ENCODE measurements at places on chromosomes 3 and 15.

- no peak for DNase-seq
- H3K27ac ChIP-seq = no peak overlapping the region
- H3K4me1 ChIP-seq = no peaks in the 10 kb centered on the region
- no peaks in the 10 kb centered on the region for H3K27me3 ChIP-seq
- H3K4me3 ChIP-seq = no peak overlapping the region
These were observed 521.5 kb downstream of the PDCD6IP start for GRCh38 chr3:34319881-34320280.

GRCh38 chr3:141930801-141931200 is 54.4 kb downstream of the ATP1B3 start:
- no peaks in the 10 kb centered on the region for H3K27me3 ChIP-seq
- no peak for DNase-seq
- peaks cover 17% of the 10 kb centered on the region for H3K36me3 ChIP-seq
- H3K27ac ChIP-seq = no peak overlapping the region
- H3K4me1 ChIP-seq = no peaks in the 10 kb centered on the region
- H3K4me3 ChIP-seq = no peak overlapping the region

GRCh38 chr3:51610708-51611107 is 60.3 kb upstream of the TEX264 start:
- H3K27ac ChIP-seq = no peak overlapping the region
- no peaks in the 10 kb centered on the region for H3K4me1 ChIP-seq
- H3K27me3 ChIP-seq = no peaks in the 10 kb centered on the region
- no peak for DNase-seq
- no peak overlapping the region for H3K4me3 ChIP-seq

DNA sequence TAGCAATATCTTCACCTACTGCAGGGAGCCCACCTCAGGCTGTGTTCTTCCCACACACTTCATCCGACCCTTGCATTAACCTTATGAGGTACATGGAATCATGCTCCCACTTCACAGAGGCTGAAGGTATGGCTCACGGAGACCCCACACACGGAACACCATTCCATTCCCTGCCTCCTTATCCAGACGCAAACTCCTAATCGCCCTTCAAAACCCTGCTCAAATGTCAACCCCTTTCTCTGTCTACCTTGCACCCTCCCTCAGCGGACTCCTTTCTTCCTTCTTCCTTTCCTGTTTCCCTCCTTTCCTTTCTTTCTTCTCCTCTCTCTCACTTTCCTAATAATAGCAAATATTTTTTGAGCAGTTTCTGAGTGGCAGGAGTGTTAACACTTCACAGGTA is 23.8 kb downstream of the IQSEC1 start:
- no peak overlapping the region for H3K4me3 ChIP-seq

GRCh38 chr15:85692321-85692720 is 102.4 kb downstream of the KLHL25 start:
- no peak for DNase-seq
- H3K27me3 ChIP-seq = no peaks in the 10 kb centered on the region
- H3K4me1 ChIP-seq = no peaks in the 10 kb centered on the region
- H3K4me3 ChIP-seq = no peak overlapping the region
- peak overlapping the region; percentile 71 for H3K27ac ChIP-seq

DNA sequence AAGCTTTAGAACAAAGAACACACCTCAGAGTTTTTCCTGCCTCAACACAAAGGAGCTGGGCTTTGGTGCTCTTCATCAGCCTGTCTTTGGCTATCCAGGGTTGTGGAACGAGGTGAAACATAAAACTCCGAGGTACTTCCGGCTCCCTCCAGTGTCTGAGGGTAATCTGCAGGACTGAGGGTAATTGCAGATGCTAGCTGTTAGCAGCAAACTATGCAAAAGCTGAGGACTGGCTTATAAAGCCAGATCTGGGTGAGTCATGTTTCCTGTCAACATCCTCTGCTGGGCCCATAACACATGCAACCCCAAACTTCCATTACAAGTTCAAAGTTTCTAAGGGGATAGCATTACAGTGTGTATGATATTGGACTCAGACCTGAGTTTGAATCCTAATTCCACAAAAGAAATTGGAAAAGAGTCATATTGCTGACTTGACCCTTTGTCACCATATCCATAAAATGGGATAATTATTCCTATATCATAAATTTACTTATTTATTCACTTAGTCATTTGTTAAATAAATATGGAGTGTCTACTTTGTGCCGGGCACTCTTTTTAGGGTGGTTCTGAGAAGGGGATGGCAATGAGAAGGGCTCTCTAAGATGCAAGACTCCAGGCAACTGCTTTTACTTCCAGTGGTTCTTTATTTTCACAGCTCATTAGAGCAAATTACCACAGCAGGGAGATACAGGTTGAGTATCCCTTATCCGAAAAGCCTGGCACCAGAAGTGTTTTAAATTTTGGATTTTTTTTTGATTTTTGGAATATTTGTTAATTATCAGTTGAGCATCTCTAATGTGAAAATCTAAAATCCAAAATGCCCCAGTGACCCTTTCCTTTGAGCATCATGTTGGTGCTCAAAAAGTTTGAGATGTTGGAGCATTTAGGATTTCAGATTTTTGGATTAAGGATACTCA is 9.5 kb upstream of the TRIM69 start:
- H3K36me3 ChIP-seq = peaks cover 15% of the 10 kb centered on the region
- no peaks in the 10 kb centered on the region for H3K27me3 ChIP-seq
- H3K27ac ChIP-seq = no peak overlapping the region
- peak; percentile 28 for DNase-seq

DNA sequence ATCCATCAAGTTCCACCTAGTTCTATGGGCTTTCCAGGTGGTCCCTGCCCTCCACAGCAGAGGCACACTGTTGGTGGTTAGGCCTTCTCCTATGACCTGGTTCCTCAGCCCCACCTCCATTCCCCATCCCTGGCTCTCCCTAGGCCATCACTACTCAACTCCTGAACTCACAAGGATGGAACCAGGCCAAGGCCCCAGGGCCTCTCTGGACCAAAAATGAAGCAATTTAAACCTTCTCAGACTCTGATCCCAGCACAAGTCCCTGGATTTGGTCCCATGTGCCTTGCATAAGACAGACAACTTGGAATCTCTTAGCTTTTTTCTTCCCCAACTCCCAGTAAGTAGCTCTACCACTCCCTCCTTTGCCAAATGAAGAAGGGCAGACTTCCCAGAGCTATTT is 14.4 kb upstream of the ACAN start:
- H3K4me3 ChIP-seq = no peak overlapping the region
- H3K27ac ChIP-seq = no peak overlapping the region
- no peak for DNase-seq

DNA sequence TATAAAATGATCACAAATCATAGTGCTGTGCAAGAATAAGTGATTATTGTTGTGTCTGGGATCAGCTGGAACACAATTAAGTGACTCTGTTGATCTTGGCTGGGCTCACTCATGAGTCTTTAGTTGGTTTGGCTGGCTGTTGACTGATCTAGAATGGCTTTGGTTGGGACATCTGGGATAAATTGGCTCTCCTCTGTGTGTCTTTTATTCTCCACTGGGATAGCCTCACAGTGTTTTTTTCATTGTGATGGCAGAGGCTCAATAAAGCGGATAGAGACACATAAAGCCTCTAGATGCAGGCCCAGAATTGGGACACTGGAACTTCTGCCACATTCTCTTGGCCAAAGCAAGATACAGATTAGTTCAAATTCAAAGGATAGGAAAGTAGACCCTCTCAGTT is 735.6 kb downstream of the PDCD6IP start:
- no peak overlapping the region for H3K4me3 ChIP-seq
- peaks cover 4% of the 10 kb centered on the region for H3K27me3 ChIP-seq
- H3K36me3 ChIP-seq = no peaks in the 10 kb centered on the region
- H3K27ac ChIP-seq = no peak overlapping the region

GRCh38 chr15:68822818-68823217 is 2.1 kb upstream of the ANP32A start:
- H3K27me3 ChIP-seq = no peaks in the 10 kb centered on the region
- H3K27ac ChIP-seq = peak overlapping the region; percentile 18
- DNase-seq = no peak
- peaks cover 8% of the 10 kb centered on the region for H3K4me1 ChIP-seq
- H3K4me3 ChIP-seq = peak overlapping the region; percentile 96
- H3K36me3 ChIP-seq = peaks cover 45% of the 10 kb centered on the region

- H3K4me1 ChIP-seq = peaks cover 74% of the 10 kb centered on the region
- peak overlapping the region; percentile 42 for H3K4me3 ChIP-seq
- H3K27me3 ChIP-seq = no peaks in the 10 kb centered on the region
- peaks cover 15% of the 10 kb centered on the region for H3K36me3 ChIP-seq
These were observed 114.0 kb downstream of the MAGI1 start for GRCh38 chr3:65924762-65925161.

- no peak overlapping the region for H3K4me3 ChIP-seq
- H3K27ac ChIP-seq = no peak overlapping the region
- DNase-seq = no peak
- H3K36me3 ChIP-seq = peaks cover 37% of the 10 kb centered on the region
- H3K27me3 ChIP-seq = no peaks in the 10 kb centered on the region
- H3K4me1 ChIP-seq = peaks cover 18% of the 10 kb centered on the region
These were observed 54.3 kb downstream of the AAGAB start for GRCh38 chr15:67199881-67200763.

GRCh38 chr3:172675441-172676193 is 35.2 kb downstream of the NCEH1 start:
- H3K27me3 ChIP-seq = no peaks in the 10 kb centered on the region
- H3K27ac ChIP-seq = no peak overlapping the region
- H3K4me1 ChIP-seq = peaks cover 51% of the 10 kb centered on the region
- no peak overlapping the region for H3K4me3 ChIP-seq
- DNase-seq = peak; percentile 48
- peaks cover under 1% of the 10 kb centered on the region for H3K36me3 ChIP-seq

- no peak overlapping the region for H3K4me3 ChIP-seq
- H3K36me3 ChIP-seq = no peaks in the 10 kb centered on the region
- DNase-seq = no peak
- H3K27ac ChIP-seq = no peak overlapping the region
- no peaks in the 10 kb centered on the region for H3K4me1 ChIP-seq
- H3K27me3 ChIP-seq = no peaks in the 10 kb centered on the region
These were observed 42.6 kb downstream of the ZNF280D start for GRCh38 chr15:56690733-56691132.

- H3K27ac ChIP-seq = no peak overlapping the region
- H3K4me1 ChIP-seq = peaks cover 16% of the 10 kb centered on the region
- peaks cover 32% of the 10 kb centered on the region for H3K27me3 ChIP-seq
These were observed 13.6 kb downstream of the IGDCC4 start for GRCh38 chr15:65409036-65409631.

- DNase-seq = peak; percentile 75
- H3K4me3 ChIP-seq = no peak overlapping the region
- no peaks in the 10 kb centered on the region for H3K27me3 ChIP-seq
These were observed 63.7 kb downstream of the DCLK3 start for GRCh38 chr3:36700537-36701248.

Measured in Calu3 (cell line).